ENCODE measurements at places on chromosomes 1 and 21.

- no peak for DNase-seq
Measured at GRCh38 chr1:230679192-230679591, 34.7 kb downstream of the AGT start.

- no peak for DNase-seq
Measured at GRCh38 chr1:110076789-110077500, 6.5 kb upstream of the ALX3 start.

GRCh38 chr1:57485643-57486042, 61.8 kb upstream of the DAB1 start:
- DNase-seq, result no peak

DNA sequence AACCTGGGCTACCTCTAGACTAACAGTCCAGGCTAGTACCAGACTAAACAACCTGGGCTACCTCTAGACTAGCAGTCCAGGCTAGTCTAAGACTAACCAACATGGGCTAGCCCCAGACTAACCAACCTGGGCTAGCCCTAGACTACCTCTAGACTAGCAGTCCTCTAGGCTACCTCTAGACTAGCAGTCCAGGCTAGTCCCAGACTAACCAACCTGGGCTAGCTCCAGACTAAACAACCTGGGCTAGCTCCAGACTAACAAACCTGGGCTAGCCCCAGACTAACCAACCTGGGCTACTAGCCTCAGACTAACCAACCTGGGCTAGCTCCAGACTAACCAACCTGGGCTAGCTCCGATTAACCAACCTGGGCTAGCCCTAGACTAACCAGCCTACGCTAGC, 2.0 kb downstream of the TFF2 start:
- DNase-seq, result no peak

DNA sequence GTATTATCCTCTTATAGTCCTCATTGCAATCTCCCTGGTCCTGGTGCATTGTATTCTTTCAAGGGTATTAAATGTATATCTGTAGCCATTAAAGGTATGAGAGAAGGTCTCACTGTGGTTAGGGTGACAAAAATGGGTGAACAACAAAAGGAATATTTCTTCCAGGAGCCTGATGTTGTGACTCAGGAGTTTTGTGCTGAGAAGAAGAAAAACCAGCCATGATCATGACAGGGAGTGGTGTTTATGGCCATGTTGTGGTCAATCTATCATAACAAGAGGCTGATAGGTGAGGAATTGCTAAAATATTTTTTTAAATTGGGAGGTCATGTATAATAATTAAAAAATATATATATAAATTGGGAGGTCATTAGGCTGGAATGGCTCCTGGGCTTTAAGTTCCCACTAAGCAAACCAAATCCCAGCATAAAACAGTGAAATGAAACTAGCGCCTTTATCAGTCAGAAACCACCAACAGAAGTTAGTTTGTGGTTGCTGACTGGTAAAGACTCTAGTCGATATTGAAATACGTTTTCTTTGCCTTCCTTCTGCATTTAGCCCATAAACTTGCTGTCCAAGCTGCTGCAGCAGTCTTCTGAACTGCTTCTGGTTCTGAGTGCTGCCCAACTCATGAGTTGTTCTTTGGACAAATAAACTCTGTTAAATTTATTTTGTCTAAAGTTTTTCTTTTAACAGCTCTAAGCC, 60.3 kb downstream of the TBX19 start:
- peak; percentile 22 for DNase-seq

GRCh38 chr1:240341365-240342250, 249.9 kb downstream of the FMN2 start:
- no peak for DNase-seq

DNA sequence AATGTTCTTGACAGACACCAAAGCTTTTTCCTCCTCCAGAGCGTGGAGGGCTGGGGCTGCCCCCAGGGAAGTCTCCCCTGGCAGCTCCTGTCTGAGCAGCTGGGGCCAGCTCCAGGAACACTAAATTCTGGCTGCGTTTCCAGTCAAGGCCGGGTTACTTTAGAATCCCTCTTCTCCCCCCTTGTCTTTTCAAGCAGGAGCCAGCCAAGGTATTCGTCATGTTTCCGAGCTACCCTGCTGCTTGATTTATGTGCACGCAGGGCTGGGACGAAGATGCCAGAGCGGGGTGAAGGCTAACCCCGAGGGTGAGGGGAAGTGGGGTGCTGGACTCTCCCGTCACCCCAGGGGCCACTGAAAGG, 68.1 kb upstream of the ANGPTL1 start:
- DNase-seq, result peak; percentile 7

DNA sequence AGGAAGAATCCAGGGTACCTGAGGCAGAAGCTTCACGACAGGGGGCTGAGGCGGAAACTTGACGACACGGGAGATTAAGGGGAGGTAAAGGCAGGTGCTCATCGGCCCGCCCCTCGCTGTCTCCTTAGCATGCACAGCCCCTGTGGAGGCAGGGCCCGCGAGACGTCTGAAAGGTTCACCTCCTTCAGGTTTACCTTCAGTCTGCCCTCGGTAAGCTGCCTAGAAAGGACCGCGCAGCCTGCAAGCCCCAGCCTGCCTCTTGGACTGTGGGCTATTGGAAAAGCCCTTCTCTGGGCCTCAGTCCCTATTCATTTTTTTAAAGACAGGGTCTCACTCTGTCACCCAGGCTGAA, 28.5 kb downstream of the KNCN start:
- DNase-seq, result no peak

- DNase-seq, result no peak
Measured at GRCh38 chr1:29894311-29894710, 658.0 kb downstream of the PTPRU start.

GRCh38 chr1:201538612-201539551, at the start of gene NAV1:
Gene NAV1, plus strand, starts transcription at chr1:201539127. Its CDS starts 83,758 bp downstream, at chr1:201622885.
- peak; percentile 80 for DNase-seq

DNA sequence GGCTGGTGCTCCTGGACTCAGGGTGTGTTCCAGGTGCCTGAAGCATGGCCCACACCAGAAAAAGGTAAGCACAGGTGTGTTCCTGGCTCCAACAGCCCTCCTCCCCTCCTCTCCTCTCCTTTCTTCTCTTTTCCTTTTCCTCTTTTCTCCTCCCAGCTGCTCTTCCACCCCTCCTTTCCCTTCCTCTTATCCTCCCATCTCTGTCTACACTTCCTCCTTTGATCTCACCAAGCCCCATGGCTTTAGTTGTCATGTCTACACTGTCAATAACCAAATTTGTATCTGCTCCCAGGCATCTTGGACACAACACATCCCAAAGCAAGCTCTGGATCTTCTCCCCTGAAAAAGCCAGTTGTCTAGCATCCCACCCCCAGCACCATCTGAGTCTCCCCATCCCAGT, 56.7 kb upstream of the LAPTM5 start:
- DNase-seq, result no peak

DNA sequence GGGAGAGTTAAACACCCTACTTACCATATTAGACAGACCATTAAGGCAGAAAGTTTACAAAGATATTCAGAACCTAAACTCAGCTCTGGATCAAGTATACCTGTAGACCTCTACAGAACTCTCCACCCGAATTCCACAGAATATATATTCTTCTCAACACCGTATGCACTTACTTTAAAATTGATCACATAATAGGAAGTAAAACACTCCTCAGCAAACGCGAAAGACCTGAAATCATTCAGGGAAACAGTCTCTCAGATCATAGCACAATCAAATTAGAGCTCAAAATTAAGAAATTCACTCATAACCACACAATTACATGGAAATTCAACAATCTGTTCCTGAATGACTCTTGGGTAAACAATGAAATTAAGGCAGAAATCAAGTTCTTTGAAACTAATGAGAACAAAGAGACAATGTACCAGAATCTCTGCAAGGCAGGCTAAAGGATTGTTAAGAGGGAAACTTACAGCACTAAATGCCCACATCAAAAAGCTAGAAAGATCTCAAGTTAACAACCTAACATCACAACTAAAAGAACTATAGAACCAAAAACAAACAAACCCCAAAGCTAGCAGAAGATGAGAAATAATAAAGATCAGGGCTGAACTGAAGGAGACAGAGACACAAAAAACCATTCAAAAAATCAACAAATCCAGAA, 19.1 kb downstream of the CD84 start:
- DNase-seq, result no peak

- DNase-seq, result no peak
Measured at GRCh38 chr1:192635939-192636338, at the start of gene RGS13. Gene RGS13, plus strand, starts transcription at chr1:192636147. Its CDS starts 8,188 bp downstream, at chr1:192644335.

DNA sequence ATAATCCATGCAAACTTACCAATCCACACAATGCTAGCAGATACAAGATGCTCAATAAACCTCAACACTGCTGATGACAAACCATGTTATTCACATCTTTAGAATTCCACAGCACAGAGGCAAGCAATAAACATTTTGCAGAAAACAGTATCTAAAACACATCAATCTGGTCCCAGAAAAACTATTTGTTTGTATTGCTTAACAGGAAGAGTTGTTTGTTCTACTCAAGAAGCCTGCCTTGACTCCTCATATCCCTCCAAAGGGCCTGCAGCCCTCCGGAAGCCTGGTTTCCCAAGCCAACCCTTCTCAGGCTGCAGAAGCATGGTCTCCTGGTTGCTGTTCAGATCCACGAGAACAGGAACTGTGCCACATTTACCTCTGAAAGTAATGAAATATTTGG, 139.7 kb downstream of the RERE start:
- DNase-seq, result no peak

DNA sequence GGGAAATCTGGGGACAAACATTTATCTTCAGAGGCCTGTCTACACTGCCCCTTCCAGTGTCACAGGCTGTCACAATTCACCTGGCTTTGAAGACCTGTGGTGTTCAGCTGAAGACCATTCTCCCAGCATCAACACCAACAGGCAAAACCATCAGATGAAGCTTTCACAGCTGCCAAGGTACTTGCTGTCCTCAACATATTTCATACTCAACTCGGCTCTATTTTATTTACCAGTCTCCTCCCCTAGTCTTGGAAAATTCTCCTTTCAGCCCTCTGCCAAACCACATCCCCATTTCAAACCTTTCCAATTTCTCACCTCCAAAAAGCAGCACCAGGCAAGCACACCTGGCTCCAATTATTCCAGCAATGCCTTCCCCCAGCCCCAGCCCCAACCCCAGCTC, 108.8 kb downstream of the TGFBR3 start:
- no peak for DNase-seq

DNA sequence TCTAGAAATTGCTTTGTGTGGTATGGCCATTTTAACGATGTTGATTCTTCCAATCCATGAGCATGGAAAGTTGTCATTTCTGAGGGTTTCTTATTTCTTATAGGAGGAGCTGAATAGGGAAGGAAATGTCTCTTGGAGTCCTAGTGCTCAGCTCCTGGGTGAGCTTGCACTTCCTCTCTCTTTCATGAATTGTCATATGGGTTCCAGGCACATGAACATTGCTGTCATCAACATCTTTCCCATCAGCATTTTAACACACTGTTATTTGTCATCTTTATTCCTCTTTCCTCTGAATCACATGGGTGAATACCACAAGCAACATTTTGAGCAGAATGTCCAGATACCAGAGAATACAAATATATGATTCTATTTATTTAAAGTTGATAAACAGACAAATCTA, 23.4 kb downstream of the SLAMF6 start:
- peak; percentile 24 for DNase-seq

GRCh38 chr1:7420470-7421100, 350.5 kb upstream of the VAMP3 start:
- DNase-seq, result no peak

GRCh38 chr1:61271412-61271789, 189.0 kb downstream of the NFIA start:
- no peak for DNase-seq

GRCh38 chr21:27301220-27301619, 334.3 kb upstream of the ADAMTS5 start:
- no peak for DNase-seq

DNA sequence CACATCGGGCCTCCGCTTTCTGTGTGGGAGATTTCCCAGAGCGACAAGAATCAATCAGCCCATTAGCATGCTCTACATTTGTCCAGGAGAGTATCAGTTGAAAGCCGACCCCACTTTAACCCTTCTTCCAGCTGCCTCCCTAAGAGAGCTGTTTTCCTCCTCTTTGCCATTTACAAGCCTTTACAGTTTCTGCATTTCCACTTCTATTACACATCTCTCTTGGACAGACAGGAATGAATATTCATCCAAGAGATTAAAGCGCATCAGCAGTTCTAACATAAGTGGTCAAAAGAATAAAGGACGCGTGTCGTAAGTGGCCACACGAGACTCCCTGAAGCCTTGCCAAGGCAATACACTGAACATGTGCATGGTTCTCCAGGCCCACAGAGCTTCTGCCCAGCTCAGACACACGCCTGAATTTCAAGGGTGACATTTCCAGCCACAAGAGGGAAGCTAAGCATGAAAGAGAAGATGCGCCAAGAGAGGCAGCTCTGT, 47.3 kb downstream of the FAM78B start:
- DNase-seq, result no peak

All from globus pallidus (tissue), 1 donor.